ENCODE measurements at places on chromosomes 11 and 22.

- peak; percentile 93 for DNase-seq
Measured at GRCh38 chr11:105524286-105524685, 85.6 kb upstream of the GRIA4 start.

DNA sequence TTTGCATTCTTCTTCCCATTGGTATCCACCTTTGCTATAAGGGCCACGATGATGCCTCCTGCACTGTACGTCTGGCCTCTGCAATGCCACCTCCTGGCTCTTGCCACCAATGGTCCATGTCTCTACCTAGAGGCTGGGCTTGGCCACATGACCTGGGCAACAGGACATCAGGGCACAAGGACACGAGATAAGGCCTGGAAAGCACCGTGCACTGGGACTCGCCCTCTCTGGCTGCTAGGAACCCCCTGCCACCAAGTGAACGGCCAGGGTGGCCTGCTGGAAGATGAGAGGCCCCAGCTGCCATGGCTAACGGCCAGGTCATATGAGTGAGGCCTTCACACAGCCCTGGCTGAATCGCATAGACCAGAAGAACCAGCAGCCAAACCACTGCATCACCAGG is 87.4 kb downstream of the TRMU start:
- no peak for DNase-seq

DNA sequence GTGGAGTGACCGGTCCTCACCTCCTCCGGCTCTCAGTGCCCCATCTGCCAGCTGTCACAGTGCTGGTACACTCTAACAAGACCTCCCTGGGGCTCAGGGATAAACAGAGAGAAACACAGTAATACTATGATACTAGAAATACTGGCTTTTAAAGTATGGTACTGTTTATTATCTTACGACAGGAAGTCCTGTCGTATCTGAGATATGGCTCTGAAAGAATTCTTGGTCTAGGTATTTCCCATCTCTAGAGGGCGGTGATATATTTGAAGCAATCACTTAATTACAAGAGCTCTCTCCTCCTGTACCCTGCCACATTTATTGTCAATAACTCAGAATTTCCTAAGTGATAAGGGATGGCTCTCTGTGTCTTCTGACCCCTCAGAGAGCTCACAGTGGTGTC is 119.1 kb downstream of the RRM1 start:
- DNase-seq = no peak

- DNase-seq = no peak
Measured at GRCh38 chr22:29200901-29201300, 4.8 kb upstream of the EMID1 start.

DNA sequence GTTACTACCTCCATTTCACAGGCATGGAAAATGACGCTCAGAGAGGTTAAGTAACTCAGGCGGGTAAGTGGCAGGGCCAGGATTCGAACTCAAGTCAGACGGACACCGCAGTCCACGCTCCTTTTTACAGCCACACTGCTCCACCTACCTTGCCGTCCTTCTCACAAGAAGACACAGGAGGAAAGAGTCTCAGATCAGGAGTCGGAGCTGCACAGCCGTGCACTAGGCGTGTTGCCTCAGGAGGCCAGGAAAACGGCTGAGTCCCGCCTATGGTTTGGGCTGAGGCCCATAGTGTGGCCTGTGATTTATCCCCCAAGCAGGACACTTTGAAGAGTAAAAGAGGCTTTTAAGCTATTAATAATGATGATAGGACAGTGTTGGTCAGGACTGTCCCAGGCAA is 44.7 kb upstream of the CD5 start:
- no peak for DNase-seq

- DNase-seq = no peak
Measured at GRCh38 chr11:64461081-64461480, 102.1 kb downstream of the RPS6KA4 start.

GRCh38 chr11:120151536-120151935 is 13.6 kb upstream of the TRIM29 start:
- DNase-seq = no peak

GRCh38 chr11:11403763-11404725 is 51.0 kb upstream of the CSNK2A3 start:
- no peak for DNase-seq

Data from foreskin melanocyte (primary cell).